Right cardiac atrium (tissue), 5 donors: ENCODE measurements at places on chromosomes 2 and 18.
A peak's percentile ranks its signal among the peaks of the same experiment; 100 is the strongest.

DNA sequence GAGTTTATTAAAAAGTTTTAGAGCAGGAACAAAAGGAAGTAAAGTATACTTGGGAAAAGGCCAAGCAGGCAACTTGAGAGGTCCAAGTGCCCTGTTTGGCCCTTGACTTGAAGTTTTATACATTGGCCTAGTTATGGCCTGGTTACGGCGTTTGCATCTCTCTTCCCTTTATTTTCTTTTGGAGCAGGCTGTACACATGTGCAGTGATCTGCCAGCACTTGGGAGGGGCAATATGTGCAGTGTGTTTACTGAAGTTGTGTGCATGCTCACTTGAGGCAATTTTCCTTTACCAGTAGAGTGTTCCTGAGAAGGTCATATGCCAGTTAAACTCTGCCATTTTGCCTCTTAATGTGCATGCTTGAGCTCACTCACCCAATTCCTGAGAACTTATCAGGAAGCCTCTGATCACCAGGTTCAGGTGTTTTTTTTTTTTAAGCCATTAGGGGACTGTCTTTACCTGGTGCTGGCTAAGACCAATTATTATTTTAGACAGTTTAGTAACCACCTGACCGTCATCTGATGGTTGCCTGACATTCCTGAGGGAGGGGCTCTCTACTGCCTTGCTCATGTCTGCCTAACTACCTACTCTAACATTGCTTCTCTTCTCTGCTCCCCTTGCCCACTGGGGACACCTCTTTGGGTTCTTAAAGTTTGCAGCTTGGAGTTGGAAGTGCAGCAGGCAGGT lies 48.0 kb downstream of the SCN2A start:
- DNase-seq: no peak

DNA sequence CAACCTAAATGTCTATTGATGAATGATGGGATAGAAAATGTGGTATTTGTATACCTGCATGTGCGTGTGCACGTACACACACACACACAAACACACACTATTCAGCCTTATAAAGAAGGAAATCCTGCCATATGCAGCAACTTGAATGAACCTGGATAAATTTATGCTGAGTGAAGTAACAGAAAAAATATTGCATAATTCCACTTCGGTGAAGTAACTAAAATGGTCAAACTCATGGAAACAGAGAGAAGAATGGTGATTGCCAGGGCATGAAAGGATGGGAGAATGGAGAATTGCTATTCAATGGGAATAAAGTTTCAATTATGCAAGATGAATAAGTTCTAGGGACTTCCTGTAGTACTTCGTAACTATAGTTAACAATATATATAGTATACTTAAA lies 95.5 kb upstream of the SCN1A start:
- DNase-seq: no peak

GRCh38 chr2:194725169-194725568 lies 931.9 kb upstream of the SLC39A10 start:
- DNase-seq: no peak

DNA sequence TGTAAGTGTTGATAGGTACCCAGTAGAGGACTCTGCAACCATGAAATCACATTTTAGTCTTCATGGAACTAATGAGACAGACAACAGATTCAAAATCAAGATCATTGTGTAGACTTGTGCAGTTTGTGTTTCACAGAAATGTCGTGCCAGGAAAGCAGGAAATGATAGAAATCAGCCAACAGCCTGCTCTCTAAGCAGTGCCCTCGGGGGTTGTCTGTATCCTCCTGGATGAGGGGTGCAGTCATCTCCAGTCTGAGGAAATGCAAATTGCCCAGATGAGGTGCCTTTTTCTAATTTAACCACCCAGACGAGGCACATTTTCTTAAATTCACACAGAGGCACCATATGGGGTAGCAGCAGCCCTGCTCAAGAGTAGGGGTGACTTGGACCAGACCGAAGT lies 663.1 kb downstream of the XIRP2 start:
- no peak for DNase-seq

DNA sequence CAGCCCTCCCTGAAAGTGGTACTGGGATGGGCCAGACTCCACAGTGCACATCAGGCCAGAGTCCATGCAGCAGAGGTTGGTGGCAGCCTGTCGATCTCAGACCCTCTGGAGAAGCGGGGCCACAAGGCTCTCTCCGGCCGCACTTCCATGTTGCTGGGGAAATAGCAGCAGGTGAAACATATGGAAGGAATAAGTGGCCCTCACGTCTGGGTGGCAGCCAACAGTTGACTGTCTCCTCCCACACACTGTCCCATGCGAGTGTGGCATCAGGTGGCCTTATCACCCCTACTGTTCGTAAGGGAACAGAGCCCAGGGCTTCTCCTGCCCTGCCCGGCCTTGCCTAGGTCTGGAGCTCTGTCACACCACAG lies 58.1 kb upstream of the FOSL2 start:
- peak; percentile 59 for DNase-seq

DNA sequence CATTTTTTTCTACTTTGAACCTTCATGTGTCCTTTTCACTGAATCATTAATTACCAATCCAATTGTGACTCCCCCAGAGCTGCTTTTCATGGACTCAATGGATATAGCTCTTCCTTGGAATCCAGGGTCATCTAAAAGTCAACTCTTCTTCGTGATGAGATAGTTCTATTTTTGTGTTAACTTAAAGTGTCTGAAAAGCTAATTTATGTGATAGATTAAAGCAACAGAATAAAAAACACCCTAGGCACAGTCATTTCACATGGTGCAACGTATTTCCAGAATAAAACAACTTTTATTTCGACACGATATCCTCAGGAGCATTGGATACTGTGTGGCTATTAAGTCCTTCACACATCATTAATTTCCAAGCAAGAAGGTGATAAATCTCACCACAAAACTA lies 250.6 kb upstream of the SPHKAP start:
- DNase-seq: no peak

GRCh38 chr18:31429623-31430022 lies 17.9 kb upstream of the DSG3 start:
- DNase-seq: no peak

DNA sequence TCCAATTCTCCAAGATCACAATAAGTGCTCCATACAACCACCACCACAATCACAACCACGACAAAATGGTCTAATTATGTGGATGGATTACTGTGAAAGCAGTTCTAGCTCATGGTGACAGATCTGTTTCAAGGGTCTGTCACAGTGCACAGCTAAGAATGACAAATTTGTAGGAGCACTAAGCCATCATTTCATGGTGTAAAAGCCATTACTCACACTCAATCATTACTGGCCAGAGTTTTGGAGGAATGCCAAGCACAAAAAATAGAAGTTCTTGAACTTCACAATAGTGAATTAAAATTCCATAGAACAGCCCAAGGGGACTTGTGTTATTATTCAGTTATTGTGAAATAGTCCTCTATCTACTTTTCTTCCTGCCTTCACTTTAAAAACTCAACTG lies 2.3 kb downstream of the CPS1 start:
- no peak for DNase-seq

GRCh38 chr2:84768840-84769239 lies 112.0 kb downstream of the TRABD2A start:
- DNase-seq: no peak

- DNase-seq: no peak
Observed at GRCh38 chr2:57881998-57882888, 164.4 kb upstream of the VRK2 start.

- DNase-seq: no peak
Observed at GRCh38 chr2:62335612-62336011, 139.7 kb downstream of the B3GNT2 start.

- peak; percentile 63 for DNase-seq
Observed at GRCh38 chr2:7672027-7672684, 754.9 kb downstream of the RNF144A start.

DNA sequence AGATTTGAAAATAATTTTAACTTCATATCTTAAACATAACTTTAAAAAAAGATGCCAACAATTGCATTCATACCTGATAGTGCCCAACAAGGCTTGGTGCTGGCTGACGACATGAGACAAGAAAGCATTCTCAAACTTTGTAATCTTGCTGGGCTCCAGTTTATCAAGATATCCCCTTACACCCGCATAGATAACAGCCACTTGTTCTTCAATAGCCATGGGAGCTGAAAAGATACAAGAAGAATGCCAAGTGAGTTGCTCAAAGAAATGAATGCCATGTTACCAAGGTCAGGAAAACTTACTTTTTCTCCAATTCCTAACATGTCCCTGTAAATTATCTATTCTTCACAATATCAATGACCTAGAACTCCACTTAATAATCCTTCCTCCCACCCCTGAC lies 12.4 kb upstream of the PSTPIP2 start:
- DNase-seq: no peak

DNA sequence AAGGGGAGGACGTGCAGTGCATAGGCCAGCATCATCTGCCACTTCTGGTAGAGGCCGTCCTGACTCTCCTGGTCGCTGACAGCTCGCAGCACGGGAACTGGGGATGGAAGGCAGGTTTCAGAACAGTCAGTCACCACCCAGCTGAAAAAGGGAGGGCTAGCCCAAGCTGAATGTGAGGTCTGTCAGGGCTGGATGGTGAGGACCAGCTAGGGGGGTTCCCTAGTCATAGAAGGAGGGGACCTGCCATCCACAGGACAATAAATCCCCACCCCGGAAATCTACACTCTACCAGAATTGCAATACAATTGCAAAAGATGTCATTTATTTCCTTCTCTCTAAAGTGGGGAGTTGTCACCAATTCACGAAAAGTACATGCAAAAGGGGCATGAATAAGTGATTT lies 15.8 kb downstream of the ABCG5 start:
- no peak for DNase-seq

DNA sequence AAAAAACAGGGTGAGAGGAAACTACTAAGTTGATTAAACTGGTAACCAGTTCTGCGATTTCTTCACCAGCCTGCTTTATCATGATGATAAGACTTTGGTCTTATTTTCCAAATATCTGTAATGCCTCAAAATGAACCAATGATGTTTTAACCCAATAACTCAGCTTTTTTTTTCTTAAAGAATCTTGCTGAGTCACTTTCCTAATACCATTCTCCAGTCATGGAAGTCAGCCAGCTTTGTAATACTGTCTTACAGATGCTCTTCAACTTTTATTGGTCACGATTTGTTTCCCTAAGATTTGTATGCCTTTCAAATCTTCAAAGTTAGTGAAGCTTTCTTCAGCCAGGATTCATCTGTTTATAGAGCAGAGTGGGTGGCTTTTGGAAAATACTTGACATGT lies 47.7 kb upstream of the SMIM21 start:
- DNase-seq: no peak

- no peak for DNase-seq
Observed at GRCh38 chr2:60821587-60822302, 59.6 kb upstream of the REL start.

GRCh38 chr2:164792316-164793170 lies 49.1 kb downstream of the COBLL1 start:
- no peak for DNase-seq

GRCh38 chr18:59451073-59451472 lies 92.0 kb upstream of the LMAN1 start:
- no peak for DNase-seq

DNA sequence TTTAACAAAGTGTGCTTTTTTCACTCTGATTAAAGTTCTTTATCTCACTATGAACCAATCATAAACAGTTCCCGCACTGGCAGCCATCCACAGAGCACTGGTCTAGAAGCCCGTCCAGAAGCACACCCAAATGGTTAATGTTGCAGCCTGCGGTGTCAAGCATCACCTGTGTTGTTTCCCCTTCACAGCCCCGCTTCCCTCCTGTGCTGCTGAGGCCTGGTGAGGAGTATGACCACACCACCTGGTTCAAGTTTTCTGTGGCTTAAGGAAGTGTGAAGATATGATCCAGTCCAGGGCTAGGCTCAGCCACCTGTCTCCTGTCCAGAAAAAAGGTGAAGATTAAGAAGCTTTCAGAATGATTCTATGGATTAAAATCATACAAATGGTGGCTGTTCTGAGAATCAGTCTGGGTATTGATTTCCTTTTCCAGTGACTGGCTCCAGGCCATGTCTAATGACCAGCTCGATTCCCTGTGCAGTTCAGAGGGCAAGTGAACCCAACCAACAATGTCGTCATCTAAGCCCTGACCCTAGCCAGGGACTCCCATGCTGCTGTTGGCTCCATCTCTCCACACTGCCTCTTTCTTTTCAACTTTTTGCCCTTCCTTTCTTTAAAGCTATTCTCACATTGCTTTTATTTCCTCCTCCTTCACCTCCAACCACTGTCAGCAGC lies 17.7 kb downstream of the SRSF7 start:
- no peak for DNase-seq

DNA sequence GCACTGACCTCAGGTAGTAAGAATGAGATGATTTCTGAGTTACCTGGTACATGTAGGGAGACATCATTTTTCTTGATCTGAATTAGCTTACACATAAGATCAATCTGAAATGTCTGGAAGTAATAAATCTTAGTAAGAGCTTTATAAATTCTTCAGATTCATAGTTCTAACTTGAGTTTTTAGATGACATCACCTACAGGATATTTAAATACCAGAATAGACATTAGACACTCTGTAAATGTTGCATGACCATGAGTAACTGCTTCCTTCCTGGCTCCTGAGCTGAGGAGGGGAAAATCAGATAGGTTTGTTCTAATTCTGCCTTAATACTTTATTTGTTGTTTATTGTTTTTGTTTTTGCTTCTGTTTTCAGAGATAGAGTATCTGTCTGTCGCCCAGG lies 181.8 kb downstream of the PHLPP1 start:
- no peak for DNase-seq

GRCh38 chr2:109120166-109120565 lies 8.8 kb upstream of the SH3RF3 start:
- no peak for DNase-seq

DNA sequence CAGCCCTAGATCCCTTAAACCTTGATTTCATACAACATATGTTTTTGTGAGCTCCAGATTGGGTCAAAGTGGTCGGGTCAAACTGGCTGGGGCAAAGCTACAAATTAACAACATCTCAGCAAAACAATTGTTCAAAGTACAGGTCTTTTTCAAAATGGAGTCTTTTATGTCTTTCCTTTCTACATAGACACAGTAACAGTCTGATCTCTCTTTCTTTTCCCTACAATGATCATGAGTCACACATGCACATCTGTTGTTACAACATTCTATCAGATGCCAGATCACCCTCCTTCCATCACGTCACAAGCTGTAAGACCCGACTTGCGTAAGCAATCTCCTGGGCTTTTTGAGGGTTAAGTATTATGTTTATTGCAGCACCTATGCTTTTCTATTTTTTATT lies 55.1 kb downstream of the RHOB start:
- DNase-seq: no peak
